ENCODE measurements at places on chromosomes 7 and 10.

GRCh38 chr10:74968667-74969061 is 142.3 kb downstream of the KAT6B start:
- no peak for DNase-seq

- no peak for DNase-seq
Observed at GRCh38 chr7:81638198-81638597, 131.6 kb downstream of the HGF start.

DNA sequence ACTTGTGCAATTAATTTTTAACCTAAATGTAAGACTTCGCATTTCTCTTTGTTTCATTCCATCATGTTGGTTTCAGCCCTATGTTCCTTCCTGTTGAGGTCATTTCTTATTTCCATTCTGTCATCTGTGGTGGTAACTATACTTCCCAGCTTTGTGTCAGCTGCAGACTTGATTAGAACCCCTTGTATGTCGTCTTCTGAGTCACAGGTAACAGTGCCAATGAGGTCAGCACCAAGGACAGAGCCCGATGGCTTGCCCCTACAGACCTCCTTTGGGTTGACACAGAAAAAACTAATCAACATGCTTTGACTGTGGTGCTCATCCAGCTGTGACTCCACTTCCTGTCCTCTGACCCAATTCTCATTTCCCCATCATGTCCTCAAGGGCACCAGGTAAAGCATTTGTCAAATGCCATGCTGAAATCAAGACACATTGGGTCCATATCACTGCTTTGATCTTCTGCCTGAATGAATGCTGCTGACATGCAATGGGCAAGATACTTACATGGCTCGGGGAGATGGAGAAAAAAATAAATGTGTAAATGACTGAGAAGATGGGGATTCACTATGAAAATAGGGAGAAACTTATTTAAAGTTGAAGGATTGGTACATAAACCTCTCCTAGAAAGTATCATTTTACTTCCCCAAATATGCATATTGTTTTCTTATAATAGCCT is 25.6 kb upstream of the CRTAC1 start:
- no peak for DNase-seq

- DNase-seq = no peak
Observed at GRCh38 chr7:16051561-16052255, 365.2 kb upstream of the MEOX2 start.

GRCh38 chr7:148289630-148290029 is 300.9 kb upstream of the C7orf33 start:
- no peak for DNase-seq

GRCh38 chr7:135337506-135337905 is 103.9 kb downstream of the STRA8 start:
- DNase-seq = no peak

DNA sequence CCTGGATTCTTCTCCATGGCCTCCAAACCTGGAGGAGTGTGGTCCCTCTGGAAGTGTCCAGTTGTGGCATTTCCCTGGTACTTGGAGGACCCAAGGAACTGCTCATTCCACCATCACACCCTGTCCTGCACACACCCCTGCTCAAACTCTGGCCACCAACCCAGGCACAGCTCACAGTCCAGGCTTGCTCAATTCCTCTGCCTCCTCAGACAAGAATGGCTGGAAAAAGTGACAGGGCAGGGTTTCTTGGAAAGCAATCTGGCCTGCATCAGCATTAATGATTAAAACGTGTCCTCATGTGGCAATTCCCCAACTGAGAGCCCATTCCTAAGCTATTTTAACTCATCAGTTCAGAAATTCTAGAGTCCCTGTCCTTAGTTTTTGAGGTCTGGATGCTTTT is 17.2 kb upstream of the TPST1 start:
- DNase-seq = no peak

DNA sequence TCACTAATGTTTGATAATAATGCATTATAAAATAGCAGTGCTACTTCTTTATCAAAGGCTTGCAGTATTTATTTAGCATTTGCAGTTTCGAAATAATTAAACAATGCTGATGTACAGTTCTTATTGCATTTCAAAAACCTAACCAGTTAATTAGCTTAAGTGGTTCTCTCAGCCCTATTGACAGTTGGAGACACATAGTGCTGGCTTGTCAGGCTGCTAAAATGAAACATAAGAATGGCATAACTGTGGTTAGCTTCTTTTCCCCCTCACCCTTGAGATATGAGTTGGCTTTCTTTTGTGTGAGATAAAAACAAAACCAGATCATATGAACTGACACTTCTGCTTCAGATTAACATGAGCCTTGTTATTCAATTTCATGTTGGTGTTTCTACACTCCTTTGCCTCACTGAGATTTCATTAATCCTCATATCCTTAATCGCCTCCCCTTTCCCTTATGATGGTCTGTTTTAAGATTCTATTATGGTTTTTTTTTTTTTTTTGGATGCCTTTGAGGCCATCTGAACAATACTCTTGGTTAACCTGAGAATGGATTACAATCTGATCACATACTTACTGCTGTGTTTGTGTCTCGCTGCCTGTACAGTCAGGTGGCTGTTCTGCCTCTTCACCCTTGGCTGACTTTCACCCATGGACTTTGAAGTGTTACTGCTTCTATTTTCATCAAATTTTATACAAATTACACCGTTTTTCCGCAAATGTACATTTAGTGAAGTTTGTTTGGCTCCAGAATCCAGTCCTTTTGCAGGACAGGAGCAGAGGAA is 108.0 kb downstream of the SDK1 start:
- no peak for DNase-seq

DNA sequence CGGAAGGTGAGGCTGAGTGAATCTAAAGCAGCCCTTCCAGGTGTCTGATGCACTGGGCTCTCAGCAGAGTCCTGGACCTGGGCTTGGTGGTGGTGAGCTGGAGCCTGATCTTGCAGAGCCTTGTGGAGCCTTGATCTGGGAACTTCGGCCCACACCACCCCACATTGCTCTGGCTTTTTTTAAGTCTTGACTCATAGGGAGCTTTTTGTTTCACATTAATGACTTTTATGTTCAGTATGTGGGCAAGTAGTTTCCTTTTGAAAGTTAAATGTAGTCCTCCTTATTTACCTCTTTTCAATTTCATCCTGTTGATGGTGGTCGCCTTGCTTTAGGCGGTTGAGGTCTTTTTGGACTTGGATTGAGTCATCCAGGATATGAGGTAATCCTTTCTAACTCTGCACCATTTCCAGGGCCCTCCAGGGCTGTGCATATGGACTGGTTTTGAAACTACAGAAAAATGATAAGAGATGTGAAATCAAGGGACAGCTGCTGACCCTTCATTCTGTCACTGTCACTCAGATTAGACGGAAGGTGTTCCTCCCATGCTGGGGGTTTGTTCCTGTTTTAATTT is 2.9 kb upstream of the NRAP start:
- no peak for DNase-seq

DNA sequence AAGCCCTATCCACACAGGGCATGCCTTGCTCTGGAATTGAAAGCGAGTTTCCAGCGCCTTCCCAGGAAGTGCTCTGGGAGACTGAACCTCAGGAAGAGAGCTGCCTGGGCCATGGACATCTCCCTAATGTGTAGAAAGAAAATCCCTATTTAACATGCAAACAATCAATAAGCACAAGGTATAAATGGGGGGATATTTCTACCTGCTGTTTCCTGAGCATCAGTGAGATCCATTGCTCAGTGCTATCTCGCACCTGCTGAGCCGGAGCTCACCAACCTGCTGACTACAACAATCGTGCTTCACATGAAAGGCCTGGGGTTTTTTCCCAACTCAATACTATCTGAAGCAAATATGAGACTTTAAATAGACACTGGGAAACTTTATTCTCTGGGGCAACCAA is 584.0 kb downstream of the GLRX3 start:
- no peak for DNase-seq

DNA sequence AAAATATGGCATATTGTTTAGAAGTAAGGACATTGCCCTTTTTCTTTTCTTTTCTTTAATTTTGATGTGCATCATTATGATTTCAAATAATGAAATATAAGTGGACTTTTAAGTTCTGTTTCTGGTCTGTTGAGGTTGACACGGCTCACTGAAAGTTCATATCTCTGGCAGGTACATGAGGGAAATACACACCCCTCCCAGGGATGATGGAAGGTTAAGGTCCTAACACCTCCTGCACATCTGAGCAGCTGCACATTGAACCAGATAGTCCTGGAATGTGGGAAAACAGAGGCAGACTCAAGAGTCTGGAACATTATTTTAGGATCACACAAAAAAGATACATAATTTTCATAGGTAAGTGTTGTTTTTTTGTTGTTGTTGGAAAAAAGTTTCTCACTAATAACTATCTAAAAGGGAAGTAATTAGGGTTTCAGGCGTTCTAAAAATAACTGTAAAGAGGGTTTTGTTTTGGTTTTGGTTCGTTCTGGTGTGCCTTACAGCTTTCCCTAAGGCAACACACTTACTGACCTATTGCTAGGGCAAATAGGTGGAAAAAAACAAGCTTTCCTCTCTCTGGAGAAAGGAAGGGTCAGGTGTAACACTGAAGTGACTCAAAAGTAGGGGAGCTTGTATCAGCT is 201.2 kb upstream of the PRKCQ start:
- no peak for DNase-seq

DNA sequence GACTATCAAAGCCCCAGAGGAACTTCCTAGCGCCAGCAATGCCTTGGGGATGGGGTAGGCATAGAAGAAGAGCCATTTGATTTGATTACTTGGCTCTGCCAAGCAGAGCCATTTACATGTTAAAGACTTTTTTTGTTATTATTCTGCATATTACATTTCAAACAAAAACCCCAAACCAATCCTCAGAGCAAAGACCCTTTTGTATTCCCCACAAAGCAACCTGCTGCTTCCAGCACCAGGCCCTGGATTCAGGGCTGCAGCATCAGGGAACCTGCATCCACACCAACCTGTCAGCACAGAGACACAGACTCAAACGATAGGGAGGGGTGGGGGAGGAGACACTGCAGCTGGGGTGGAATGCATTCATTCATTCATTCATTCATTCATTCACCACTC is 73.2 kb downstream of the GRID1 start:
- DNase-seq = no peak

DNA sequence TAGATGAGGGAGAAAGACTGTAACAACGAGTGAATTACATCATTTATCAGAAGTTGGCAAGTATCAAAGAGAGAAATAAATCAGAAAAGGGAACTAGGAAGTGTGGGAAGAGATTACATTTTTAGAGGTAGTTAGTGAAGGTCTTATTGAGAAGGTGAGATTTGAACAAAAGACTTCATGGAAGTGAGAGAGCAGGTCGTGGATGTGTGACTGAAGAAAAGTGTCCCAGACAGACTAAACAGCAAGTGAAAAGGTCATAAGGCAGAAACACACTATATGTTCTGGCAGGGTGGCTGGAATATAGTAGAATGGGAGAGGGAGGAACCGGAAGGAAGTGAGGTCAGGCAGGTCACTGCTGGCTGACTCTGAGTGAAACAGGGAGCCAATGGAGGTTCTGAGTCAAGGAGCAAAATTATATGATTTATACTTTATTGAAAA is 35.7 kb upstream of the RHOBTB1 start:
- DNase-seq = no peak

DNA sequence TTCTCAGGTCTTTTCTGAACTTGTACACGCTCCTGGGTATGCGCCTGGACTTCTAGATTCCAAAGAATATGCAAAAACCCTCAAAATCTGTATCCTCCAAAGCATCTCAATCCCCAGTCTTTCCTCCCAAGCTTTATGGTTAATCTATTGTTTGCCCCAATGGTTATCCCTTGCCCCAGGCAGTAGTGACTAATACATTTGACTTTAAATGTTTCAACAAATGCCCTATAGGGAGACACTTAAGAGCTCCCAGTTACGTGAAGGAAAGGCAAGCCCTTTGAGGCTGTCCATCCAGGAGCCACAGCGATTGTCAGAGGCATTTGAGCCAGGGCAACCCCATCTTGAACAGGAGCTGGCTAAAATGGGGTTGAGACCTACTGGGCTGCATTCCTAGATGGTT is 12.7 kb upstream of the FOXL3 start:
- no peak for DNase-seq

DNA sequence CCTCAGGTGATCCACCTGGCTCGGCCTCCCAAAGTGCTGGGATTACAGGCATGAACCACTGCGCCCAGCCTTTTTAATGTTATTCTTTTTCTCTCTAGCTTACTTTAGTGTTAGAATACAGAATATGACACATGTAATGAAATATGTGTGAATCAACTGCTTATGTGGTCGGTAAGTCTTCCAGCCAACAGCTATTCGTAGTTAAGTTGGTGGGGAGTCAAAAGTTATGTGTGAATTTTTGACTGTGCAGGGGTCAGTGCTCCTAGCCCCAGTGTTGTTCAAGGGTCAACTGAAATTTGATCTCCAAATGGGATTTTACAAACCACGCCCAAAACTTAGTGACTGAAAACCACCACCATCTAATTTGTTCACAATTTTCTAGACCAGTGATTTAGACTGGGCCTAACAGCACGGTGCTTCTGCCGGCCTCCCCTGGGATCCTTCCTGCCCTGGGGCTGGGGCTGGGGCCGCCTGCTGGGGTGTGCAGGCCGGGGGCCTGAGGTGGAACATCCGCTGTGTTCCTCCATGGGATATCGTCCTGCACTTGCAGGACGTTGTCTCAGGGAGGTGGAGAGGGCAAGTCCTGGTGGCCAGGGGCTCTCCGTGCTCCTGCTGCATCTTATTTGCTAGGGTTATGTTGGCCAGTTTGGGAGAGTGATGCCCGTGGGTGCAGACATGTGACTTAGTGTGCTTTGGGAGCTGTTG is 24.5 kb upstream of the GRB10 start:
- no peak for DNase-seq

GRCh38 chr7:88395715-88396114 is 89.0 kb upstream of the STEAP4 start:
- DNase-seq = no peak

GRCh38 chr10:122052701-122053100 is 63.7 kb downstream of the TACC2 start:
- DNase-seq = no peak

- DNase-seq = no peak
Observed at GRCh38 chr7:110142939-110143526, 947.9 kb upstream of the LRRN3 start.

- DNase-seq = no peak
Observed at GRCh38 chr10:112376396-112376790, 2.5 kb downstream of the ACSL5 start.

DNA sequence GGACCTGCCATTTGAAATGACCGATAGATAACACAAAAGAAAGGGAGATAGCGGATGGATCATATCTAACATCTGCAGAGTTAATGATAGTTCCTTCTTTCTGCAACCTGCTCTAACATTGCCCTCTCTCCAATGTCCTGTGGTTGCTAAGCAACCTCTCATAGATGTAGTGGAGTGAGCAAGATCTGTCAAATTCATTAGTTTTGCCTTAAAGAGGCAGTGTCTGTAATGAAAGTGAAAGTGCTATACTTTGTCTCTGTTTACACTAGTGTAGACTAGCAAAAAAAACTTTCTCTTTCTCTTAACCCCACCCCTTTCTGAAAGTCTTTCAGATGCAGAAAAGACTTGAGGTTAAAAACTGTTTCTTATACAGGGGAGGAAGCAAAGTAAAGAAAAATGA is 1196.9 kb downstream of the SORCS3 start:
- no peak for DNase-seq

- no peak for DNase-seq
Observed at GRCh38 chr7:155799514-155799913, 12.7 kb downstream of the SHH start.

DNA sequence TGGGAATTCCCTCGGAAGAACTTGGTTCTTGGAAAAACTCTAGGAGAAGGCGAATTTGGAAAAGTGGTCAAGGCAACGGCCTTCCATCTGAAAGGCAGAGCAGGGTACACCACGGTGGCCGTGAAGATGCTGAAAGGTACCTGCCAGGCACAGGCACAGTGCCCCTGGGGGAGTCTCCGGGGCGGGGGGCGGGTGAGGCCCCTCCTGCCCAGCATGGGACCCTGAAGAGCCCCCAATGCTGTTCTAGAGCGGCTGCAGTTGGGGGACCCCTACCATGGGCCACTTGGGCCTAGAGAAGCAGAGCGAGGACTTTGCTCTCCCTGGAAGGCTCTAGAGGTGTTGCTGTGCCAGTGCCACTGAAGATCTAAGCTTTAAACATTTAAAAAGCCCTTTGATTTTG is 21.6 kb upstream of the CSGALNACT2 start:
- no peak for DNase-seq
